ENCODE measurements at places on chromosomes 6 and 20.

DNA sequence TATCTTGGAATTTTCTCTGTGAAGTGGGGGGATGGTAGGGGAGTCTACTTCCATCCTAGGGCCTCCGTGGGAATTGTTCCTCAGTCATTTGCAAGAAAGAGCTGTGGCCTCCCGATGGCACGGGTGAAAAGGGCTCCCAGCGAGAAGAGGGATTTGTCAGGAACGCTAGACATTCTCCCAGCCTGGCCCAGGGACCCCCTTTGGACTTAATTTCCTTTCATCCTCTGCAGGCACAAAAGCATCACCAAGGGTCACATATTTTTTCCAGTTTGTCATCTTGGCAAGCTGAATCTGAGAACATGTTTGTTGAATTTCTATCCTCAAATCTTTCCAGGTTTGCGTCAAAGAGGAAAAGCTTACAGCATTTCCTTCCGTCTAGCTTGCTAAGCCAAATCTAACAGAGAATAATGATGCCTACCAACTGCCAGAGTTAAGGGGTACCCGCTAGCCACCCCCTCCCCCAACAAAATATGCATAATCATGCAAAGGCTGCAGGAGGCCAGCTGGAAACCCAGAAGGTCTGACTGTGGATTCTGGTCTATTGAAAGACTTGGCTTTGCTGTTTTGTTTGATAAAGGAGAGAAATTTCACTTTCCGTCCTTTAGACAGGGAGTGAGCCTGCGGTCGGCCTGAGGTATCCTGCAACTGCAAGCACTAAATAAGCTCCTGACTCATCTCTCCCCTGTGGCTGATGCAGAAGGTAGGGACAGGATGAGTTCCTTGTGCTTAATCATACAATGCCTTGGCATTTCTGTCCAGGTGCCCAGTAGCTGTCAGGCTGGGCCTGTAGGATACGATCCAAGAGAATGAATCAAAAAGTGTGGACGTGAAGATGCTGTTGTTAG is 23.1 kb downstream of the PSMG4 start:
- no peak for DNase-seq

DNA sequence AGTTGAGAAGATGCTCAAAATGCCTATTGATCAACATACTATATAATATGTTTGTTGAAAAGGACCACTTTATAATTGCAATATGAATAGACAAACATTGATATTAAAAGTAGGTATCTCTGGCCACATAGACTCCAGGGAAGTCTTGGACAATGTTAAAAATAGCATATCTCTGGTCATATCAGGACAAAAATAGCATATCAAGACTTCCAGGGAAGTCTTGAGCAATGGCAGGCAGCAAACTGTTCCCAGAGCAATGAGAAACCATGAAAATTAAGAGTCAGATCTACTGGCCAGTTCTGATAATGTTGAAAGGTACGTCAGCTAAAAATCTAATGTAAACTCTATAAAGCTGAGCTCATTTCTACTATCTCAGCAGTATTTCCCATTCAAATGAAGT is 1130.3 kb upstream of the CITED2 start:
- DNase-seq, result no peak

- DNase-seq, result no peak
Measured at GRCh38 chr6:23608931-23609435, 517.0 kb upstream of the NRSN1 start.

- no peak for DNase-seq
Measured at GRCh38 chr20:53774461-53775203, 181.0 kb upstream of the ZNF217 start.

GRCh38 chr6:125839471-125839870 is 48.7 kb downstream of the NCOA7 start:
- DNase-seq, result no peak

GRCh38 chr6:116779573-116780164 is 14.2 kb upstream of the FAM162B start:
- DNase-seq, result no peak

DNA sequence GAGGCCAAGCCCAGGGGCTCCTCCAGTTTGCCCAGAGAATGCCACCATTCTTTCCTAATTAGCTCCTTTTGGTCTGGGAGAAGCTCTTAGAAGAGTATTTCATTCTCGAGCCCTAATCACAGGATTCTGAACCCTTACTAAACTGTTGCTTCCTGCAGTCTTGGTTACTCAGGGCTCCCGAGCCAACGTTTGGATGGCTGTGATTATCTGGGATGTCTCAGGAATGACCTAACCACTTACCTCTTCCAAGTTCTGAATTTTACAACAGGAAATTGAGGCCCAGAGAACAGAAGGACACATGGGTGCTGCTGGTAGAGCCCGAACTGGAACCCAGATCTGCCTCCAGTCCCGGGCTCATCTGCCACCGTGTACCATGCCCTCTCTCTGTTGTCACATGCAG is 22.2 kb upstream of the PNPLA1 start:
- DNase-seq, result no peak

DNA sequence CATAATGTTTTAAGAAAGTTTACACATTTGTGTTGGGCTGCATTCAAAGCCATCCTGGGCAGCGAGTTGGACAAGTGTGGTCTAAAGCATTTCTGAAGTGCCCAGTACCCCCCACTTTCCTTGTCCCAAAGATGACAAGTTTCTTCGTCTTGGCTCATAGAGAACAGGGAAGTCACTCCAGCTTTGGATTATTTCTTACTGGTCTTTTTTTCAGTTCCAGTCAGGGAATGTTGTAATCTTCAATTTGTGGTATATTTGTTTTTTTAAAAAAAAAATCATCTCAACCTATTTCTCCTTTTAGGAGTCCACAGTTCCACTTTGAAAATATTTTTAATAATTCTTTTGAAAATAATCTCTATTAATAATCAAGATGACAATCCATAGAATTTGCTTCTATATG is 34.0 kb downstream of the SLX4IP start:
- DNase-seq, result no peak

GRCh38 chr6:1475174-1475573 is 85.8 kb downstream of the FOXF2 start:
- no peak for DNase-seq

DNA sequence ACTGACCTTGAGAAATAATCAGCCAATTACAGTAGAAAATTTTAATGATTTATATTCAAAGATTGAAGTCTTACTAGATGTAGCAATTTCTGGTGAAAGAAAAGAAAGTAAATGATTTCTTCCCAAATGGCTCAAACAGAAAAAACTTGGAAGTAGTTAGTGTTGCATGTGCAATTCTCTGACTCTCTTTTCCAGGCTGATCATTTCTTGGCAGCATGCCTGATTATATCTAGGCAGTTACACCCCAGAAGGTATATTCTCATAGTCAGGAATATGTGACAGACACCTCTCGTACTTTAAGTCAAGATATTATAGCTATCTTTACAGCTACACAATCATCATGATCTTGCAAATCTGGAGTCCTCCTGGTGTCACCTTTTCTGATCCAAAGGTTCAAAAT is 122.9 kb downstream of the PDE7B start:
- DNase-seq, result no peak

DNA sequence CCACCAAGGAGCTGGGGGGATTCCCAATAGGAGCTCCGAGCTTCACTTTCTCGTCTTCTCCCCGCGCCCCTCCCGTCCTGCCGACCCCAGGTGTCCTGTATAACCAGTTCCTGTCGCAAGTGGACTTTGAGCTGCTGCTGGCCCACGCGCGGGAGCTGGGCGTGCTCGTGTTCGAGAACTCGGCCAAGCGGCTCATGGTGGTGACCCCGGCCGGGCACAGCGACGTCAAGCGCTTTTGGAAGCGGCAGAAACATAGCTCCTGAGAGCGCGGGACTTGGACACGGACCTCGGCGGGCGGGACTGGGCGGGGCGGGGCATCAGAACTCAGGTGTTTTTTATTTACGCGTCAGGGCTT is 340 bp upstream of the VARS2 start:
- DNase-seq, result no peak

GRCh38 chr6:163986313-163986712 is 571.8 kb downstream of the QKI start:
- DNase-seq, result no peak

DNA sequence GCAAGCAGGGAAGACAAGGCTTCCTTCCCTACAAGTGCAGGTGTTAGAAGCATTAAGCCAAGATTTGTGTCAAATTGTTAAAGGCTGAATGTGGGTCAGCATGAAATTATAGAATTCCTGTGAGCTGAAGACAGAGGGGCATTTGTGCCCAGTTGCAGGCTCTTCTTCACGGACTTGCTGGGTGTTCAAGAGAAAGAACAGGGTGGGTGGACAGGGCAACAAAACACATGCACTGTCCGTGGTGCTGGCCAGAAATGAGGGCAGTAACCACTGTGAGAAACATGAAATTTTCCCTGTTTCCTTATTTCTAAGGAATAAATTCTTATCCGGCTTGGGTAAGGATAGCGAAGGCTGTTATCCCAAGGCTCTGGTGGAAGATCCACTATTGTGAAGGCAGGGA is 579.5 kb upstream of the HTR1E start:
- no peak for DNase-seq

DNA sequence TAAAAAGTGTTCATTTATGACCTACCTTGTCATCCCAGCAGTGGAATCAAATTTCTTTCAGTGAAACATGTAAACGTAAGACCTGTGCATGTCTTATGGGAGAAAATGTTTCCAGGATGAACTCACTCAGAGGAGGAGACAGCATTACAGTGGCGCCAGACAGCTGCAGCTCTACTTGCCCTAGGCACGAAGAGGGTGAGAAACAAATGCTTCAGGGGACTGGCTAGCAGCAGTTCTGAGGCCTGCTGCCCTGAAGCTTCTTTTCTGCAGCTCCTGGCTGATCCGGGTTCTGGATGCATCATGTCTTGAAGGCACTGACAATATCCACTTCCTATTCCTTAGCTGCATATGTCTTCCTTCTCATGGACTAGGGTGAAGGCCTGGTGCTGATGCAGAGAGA is 120.2 kb downstream of the QRSL1 start:
- no peak for DNase-seq

DNA sequence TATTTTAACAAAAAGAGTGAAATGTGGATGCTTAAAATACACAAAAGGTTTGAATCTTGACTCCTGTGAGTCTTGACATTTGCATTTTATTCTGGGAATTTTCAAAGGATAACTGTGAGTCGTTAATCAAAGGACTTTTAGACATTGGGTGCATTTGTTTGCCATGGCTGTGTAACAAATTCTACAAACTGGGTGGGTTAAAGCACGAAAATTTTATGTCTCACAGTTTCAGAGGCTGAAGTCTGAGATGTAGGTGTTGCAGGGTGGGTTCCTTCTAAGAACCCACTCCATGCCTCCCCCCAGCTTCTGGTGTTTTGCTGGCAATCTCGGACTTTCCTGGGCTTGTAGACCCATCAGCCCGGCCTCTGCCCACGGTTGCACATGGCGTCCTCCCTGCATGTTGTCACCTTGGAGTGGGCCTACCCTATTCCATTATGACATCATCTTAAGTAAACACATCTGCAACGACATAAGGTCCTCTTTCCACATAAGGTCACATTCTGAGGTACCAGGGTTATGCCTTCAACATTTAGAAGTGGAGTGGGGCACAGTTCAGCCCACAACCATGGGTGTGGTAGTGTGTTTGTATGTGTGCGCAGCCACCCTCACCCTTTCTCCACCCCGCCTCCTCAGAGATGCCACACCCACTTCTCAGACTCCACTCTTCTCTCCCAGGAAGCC is 113.1 kb downstream of the FOXA2 start:
- DNase-seq, result no peak

DNA sequence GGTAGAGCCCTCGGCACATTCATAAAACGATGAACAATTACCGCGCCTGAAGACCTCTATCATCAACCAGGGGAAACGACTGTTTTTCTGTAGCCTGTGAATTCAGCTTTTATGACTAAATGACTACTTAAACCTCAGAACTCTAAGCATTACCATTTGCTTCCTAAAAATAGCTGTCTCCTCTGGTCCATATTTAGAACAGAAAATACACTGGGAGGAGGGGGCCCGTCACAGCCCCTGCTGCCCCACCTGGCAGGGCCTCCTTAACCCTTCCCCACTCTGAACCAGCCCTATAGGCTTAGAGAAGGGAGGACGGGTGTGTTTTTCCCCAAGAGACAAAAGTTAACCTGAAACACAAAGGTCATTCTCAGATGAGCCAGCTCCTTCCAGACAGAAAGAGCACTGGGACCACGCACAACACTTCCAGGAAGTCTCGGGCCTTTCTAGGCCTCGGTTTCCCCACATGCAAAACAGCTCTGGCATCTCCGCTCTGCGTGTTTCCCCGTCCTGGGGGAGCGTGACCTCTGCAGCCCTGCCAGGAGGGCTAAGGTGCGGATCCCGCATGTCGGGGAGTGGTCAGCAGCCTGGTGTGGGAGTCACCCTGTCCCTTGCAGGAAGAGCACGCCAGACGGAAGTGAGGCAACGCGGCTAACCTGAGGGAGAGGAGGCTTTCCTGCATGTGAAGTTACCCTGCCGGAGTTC is 193.9 kb downstream of the DLL1 start:
- DNase-seq, result no peak

GRCh38 chr20:45467172-45467571 is 2.4 kb upstream of the WFDC2 start:
- no peak for DNase-seq

GRCh38 chr6:146041282-146041681 is 12.4 kb downstream of the GRM1 start:
- DNase-seq, result no peak

- no peak for DNase-seq
Measured at GRCh38 chr6:150004101-150004782, 21.1 kb downstream of the RAET1L start.

DNA sequence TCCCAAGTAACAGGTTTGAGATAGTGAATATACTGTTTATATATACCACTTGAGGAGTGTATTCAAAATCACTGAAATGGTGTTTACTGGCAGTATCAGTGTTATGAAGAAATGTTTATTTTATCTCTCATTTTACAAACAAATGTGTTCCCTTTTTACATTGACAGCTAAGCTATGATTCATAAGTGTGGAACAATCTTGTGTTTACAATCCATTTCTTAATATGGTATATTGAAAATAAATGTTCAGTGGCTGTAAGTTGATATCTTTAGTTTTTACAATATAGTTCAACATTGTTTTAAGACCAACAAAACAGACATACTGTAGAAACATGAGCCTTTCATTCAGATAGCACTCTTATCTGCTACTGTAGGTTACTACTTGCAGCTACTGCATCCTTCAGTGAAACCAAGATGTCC is 14.3 kb downstream of the PHF3 start:
- DNase-seq, result no peak

- no peak for DNase-seq
Measured at GRCh38 chr6:87089135-87089534, 5.8 kb downstream of the CGA start.

- DNase-seq, result no peak
Measured at GRCh38 chr6:12221856-12222255, 68.3 kb upstream of the EDN1 start.

- no peak for DNase-seq
Measured at GRCh38 chr20:45629496-45630100, at the start of gene WFDC10A. WFDC10A (plus strand) TSS chr20:45629739; CDS start chr20:45629814, 75 bp downstream.

DNA sequence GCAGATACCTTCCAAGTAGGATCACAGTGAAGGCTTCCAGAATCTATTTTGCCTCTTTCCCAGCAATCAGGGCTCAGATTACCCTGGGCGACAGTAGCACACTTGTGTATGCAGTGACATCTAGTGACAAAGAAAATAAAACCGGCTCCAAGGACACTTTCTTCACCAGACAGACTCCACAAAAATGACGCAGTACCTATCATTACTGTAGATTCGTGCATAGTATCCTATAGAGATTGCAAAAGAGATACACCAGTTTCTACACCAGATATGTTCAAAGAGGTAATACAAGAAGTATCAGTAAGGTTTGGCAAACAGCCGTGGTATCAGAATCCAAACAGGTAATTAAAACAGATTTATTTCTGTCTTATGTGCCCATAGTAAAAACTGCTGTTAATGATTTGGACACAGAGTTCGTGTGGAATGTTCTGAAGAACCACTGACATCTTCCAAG is 600.4 kb upstream of the JAG1 start:
- DNase-seq, result peak; percentile 11

All from nucleus accumbens (tissue), 56 donors.